Colonic mucosa (tissue), 4 donors: ENCODE measurements at places on chromosomes 13 and 19.

DNA sequence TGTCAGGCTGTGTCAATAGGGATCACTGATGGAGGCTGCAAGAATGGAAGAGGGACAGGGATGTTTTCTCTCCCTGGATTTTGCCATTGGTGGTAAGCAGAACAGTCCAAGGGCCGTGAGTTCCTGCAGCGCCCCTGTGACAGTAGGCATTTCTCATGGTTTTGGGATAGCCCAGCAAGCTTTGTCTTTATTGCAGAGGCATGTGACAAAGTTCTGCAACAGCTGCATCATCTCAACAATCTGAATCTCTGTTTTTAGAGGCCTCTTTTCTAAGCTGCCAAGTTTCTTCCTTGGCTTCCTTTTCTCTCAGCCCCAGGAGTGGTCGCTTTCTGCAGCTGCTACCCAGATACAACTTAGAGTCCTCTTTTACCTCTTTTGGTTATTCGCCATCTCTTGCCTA lies 95.7 kb upstream of the TSHZ3 start:
- DNase-seq, result no peak

- no peak for DNase-seq
Measured at GRCh38 chr13:33937373-33938098, 119.6 kb downstream of the RFC3 start.

GRCh38 chr13:48626077-48626449 lies 27.7 kb upstream of the CYSLTR2 start:
- DNase-seq, result no peak

DNA sequence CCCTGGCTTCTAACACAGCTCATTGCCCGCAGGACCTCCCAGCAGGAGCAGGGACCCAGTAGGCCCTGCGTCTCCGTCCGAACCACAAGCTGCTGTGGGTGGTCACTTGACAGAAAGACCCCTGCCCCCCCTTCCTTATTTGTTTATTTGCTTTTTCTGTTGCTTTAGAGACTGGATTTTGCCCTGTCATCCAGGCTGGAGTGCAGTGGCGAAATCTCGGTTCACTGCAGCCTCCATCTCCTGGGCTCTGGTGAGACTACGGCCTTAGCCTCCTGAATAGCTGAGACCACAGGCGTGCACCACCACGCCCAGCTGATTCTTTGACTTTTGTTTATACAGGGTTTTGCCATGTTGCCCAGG lies 7.6 kb upstream of the PTBP1 start:
- DNase-seq, result no peak

DNA sequence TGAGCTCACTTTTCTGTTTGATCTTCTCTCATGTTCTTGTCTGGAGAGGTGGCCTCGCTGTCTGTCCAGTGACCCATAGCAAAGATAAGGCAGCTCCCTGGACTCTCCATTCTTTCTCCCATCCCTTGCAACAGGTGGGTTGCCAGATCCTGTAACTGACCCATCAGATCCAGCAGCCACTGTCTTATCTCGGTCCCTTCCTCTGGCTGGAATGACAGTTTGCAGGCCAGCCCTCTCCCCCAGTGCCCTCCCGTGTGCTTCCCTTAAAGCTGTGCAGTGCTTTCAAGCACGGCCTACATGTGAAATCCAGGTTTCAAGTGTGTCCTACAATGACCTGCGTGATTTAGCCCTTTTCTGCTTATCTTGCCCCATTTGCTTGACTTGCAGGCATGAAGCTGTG lies 3.7 kb downstream of the GTF3A start:
- no peak for DNase-seq
